Anterior cingulate cortex (tissue), 58 donors: ENCODE measurements at places on chromosomes 5 and 9.

DNA sequence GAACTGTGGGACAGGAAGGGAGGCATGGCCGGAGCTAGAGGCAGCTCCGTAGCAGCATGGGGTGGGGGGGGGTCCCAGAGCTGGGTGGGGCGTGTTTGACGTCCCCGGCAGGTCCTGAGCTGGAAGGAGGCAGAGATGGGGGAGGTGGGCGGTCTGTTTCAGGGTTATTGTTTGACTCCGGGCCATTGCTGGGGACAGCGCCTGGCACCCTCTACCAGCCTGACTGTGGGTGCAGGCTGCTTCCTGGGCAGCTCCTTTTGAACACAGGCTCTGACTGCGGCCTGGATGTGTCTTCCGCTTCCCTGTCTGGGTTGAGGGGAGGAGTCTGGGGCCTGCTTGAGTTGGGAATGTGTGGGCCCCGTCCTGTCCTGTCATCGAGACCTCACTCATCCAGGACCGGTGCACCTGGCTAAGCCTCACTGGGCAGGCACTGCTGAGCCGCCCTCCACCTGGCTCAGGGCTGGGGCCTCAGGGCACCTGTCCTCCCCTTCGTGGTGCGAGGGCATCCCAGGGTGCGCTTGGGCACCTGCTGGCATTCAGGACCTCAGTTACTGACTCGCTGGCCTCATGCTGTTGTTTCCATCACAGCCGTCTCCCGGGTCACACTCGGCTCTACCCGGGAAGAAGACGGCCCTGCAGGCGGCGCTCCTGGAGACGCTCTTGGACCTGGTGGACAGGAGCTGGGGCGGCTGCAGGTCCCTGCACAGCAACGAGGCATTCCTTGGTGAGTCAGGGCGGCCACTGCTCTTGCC lies 26.5 kb downstream of the CEP72 start:
- DNase-seq: no peak

DNA sequence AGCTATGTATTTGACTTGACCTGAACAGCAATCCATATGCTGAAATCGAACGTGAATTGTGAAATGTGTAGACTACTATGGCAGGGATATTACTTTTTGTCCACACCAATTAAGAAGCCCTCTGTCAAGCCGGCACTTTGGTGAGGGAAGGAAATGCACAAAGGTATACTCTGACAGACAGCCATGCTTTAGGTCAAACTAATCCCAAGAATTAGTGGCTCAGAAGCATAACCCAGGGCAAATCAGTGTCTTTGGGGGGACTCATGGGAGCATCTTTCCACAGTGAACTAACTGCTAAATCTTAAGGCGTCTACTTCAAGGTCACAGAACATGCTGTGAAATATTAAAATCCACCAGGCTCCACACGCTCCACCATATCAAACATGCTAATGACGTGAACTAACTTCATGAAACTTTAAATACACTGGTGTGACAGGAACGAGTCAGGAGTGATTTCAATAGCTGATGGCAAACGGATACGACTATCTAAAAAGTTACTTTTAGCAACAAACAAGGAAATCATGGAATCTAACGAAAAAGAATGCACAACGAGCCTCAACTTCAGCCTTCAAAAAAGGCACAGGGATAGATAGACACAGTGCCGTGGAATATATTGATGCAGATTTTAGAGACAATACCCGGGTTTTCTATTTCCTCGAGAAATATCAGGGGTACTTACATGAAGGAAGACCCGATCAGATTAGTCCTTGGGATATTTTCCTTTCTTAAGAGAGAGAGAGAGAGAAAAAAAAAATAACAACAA lies 527 bp downstream of the MEF2C start:
- no peak for DNase-seq

GRCh38 chr5:81105261-81105877 lies 127.8 kb upstream of the CKMT2 start:
- DNase-seq: no peak

GRCh38 chr5:72108202-72109061 lies 1.2 kb downstream of the MAP1B start:
- DNase-seq: peak; percentile 59

GRCh38 chr9:137112564-137113384 lies 1.8 kb downstream of the DPP7 start:
- DNase-seq: no peak

GRCh38 chr9:32823551-32823950 lies 40.2 kb downstream of the TMEM215 start:
- no peak for DNase-seq

- no peak for DNase-seq
Measured at GRCh38 chr5:53613061-53613460, 52.6 kb downstream of the NDUFS4 start.

DNA sequence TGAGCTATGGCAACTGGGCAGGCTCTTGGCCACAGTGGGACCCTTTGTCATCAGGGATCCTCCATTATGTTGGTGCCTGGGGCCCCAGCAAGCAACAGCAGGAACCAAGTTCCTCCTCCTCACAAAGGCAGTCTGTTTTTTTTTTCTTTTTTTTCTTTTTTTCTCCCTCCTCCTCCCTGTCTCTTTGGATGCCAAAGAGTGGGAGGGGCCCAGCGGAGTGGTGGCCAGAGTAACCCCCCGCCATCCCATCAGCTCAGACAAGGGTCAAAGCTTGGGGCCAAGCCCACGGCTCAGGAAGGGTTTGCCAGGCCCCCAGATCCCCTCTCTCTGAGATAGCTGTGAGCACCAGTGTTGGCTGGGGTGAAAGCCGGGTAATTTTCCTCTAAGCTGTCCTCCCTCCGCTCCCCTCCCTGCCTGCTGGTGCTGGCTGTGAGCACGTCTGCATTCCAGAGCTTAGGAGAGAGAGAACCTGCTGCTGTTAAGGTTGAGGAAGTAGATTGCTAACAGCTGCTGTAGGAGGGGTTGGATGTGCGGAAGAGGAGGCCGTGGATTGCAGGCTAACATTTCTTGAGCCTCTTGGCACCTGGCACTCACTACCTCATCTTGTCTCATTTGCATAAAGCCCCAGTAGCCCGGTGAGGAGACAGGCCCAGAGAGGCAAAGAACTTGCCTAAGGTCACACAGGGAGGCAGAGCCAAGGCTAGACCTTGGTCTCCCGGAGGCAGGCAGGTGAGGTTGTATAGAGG lies 21.2 kb downstream of the GSN start:
- DNase-seq: no peak

DNA sequence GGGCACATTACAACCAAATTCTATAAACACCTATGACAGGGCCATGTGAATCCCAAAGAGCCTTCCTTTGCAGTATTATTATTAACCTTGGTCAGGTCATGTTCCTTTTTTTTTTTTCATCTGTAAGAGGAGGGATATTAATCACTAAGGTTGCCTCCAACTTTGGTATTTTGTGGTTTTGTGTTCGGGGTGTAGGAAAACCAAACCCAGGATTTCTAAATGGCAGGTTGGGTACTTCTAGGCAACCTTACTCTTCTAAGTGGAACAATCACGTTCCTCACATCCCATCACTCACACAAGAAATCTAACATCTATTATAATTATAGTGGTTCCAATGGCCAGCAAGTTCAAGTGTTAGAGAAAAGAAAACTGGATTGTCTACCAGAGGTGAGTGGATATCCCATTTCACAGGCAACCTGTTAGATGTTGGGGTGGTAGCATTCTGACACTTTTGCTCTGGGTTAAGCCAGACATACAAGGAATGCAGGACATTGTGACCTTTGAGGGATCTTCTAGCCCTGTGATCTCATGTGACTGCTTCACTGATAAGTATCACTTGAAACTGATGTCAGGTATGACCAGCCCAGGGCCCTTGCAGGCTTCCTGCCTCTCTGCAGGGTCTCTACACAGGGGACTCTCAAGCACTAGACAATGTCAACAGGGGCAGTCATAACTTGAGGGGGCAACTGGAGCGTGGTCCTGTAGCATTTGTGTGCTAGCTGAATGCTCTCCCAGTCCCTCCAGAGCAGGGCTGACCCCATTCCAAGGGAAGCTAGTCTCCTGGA lies 126.2 kb upstream of the VLDLR start:
- DNase-seq: no peak

DNA sequence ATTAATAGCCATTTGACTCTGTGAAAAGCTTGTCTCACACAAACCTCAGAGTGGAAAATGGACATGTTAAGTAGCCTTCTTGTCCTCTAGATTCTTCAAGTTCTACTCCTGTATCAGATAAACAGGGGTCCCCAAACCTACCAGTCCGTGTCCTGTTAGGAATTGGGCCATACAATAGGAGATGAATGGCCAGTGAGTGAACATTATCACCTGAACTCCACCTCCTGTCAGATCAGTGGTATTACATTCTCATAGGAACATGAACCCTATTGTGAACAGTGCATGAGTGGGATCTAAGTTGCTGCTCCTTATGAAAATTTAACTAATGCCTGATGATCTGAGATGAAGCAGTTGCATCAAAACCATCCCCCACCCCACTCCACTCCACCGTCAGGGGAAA lies 136.3 kb downstream of the TMEM232 start:
- DNase-seq: no peak

GRCh38 chr5:39761199-39761950 lies 336.6 kb upstream of the DAB2 start:
- no peak for DNase-seq

DNA sequence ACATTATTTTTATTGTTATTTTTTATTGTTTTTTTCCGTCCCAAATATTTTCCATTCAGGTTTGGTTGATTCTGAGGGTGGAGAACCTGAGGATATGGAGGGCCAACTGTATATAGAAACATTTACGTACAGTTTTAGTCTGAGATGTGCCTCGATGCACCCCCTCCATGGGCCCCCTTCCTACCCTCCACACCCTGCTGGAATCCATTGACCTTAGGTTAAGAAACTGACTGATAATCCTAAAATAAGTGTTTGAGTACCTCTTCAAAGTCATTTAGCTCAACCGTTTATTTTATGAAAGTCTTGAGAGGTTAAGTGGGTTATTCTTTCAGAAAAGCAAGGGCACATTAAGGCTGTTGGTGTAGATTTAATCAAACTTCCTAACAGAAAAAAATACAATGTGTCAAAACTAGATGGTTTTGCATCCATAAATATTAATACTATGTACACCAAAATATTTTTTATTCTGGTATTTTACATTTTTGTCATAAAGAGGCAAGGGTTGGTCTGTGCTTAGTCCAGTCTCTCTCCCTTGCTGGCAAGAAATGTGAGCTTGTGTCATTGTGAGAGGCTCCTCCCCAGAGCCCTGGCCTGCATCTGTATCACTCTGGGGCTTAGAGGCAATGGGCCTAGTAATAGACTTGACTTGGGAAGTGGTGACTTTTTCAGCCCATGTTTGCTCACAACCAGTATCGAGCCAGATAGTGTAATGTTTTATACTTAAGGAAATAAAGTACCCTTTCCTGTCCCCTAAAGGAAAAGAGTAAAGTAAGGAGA lies 15.7 kb downstream of the MTRR start:
- DNase-seq: peak; percentile 41

- DNase-seq: no peak
Measured at GRCh38 chr9:89781838-89782540, 177.2 kb downstream of the GADD45G start.

GRCh38 chr9:35163413-35163812 lies 1.6 kb downstream of the UNC13B start:
- DNase-seq: no peak
